ENCODE measurements at places on chromosomes 3 and 15.
A peak's percentile ranks its signal among the peaks of the same experiment; 100 is the strongest.

DNA sequence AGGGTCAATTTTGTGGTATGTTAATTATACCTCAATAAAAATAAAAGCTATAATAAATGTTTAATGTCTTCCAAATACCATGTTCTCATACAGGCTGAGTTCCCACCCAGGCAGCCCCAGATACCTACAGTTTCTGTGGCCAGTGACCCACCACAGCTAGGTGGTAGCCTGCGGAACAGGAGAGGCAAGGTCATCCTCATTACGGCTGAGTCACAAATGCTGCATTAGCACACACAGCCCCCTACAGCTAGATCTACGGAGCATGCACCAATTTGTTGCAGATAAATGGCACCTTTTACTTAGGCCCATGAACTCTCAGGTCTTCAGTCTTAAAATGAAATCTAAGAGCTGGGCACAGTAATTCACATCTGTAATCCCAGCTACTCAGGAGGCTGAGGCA is 5.1 kb downstream of the SPATA12 start:
- DNase-seq = no peak

DNA sequence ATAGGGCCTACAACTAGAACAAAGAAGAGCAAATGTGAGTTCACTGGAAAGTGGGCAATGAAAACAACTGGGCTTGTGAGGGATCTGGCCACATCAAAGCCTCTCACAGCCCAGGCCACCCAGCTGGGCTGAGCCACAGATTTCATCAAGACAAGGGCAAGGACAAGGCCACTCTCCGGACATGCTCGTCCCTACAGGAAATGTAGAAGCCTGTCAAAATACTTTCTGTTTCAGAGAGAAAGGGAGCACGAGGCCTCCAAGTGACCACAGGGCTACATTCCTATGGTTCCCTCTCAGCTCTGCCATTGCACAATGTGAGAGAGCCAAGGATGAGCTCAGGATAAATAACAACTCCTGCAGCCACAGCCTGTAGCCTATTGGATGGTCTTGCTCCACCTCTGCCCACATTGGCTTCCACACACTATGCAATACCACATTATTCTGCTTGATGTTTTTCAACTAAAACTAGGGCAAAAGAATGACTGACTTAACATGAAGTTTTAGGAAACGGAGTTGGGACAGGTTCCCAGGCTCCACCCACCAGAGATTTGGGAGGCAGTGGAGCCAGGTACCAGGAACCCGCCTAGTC is 12.1 kb downstream of the TBC1D2B start:
- no peak for DNase-seq

DNA sequence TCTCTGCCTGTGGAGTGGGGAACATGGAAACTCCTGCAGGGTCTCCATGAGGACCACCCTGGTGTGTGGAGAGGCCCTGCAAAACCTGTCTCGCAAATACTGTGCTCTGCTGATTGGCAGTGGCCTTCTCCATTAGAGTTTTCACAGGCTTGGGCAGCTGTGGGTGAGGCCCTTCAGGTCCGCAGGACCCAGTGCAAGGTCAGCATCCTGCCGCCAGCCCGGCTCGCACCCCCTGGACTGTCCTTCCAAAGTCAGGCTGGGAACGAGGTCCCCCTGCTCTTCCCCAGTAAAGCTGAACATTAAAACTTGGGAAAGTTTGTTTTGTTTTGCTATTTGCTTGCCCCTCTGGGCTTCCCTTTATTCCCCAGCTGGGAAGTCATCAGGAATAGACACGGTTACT is 85.0 kb upstream of the PLXNA1 start:
- no peak for DNase-seq

- DNase-seq = no peak
Measured at GRCh38 chr3:117405359-117405758, 695.8 kb downstream of the TUSC7 start.

DNA sequence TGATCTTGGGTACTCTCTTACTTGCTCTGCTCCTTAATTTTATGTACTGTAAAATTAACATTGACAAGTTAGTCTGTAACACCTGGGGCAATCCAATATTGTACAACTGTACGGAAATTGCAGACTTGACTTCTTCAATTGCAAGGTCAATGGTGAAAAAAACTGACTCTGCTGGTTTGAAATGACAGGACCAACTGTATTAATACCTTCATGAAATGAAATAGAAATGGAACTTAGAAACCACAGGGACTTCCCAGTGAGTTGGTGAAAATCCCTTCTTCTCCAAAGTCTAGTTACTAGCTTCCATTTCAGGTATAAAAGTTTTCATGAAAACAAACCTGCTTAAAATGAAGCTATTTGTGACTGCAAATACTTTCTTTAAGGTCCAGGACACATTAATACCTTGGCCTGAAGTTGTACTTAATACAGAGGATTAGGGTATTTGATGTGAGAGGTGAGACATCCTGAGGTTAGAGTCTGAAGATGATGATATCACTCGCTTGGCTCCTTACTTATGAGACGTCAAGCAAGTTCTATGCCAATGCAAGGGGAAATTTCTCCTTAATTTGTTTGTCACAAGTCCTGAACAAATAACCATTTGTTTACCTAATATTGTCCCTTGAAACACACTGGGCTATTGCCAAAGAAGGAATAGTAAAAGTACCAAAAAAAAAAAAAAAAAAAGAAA is 226.2 kb upstream of the TP63 start:
- DNase-seq = no peak

GRCh38 chr3:178870085-178870484 is 201.5 kb downstream of the ZMAT3 start:
- DNase-seq = no peak

DNA sequence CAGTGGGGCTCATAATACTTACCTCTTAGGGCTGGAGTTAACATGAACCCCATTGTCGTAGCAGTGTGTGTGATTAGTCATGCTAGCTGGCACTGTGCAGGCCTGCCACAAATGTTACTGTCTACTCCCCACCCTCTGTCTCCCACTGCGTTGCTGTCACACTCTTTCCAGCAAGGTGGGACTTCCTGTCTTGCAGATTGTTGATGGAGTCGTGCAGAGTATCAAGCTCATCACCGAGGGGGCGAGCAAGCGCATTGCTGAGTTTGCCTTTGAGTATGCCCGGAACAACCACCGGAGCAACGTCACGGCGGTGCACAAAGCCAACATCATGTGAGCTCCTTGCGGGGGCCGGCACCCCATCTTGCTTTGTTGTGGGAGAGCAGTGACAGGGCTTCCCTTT is 12.9 kb downstream of the IDH3A start:
- peak; percentile 68 for DNase-seq

DNA sequence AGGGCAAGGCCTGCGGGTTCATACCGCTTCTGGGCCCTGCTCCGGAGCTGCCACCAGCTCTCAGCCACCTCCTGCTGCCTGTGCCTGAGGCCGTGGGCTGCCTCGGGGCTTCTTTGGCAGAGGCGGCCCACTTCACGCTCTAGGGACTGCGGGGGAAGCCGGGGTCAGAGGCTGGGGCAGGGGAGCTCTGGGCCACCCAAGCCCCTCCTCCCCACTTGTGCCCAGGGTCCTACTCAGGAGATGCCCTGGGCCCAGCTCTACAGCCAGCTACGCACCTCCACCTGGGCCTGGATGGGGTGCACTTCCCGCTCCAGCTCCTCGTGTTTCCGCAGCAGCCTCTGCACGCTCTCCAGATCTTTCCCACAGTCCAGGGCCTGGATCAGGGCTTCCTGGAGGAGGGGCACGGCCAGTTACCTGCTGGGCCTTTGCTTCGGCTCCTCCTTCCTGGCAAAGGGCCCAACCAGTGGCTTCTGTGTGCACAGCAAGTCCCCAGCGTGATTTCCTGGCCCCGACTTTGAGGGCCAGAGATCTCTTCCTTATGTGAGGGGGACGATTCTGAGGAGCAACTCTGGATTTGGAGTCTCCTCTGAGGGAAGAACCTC is 24.0 kb downstream of the PLA2G4B start:
- DNase-seq = no peak

DNA sequence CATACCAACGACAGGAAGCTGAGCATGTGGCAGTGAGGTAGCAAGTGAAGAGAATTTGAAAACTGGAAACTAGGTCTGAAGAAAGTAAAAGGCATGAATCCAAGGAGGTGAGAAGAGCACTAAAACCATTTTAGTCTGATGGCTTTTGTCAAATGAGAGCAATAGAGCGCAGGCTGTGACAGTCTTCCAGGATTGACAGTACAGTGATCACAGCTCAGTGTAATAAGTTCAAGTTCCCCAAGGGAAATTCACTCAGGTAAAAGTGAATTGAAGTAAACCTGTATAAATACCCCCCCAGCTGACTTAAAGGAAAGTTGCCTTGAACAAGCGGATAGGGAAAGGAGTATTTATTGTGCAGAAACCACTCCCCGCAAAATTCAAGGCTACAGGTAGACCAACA is 224.2 kb upstream of the CRBN start:
- no peak for DNase-seq
